ENCODE measurements at places on chromosomes 11 and 22.

GRCh38 chr22:16967453-16968217 is 40.4 kb downstream of the GAB4 start:
- peak; percentile 46 for DNase-seq

- no peak for DNase-seq
These were observed 831.6 kb downstream of the KCNA4 start for GRCh38 chr11:29184939-29185890.

DNA sequence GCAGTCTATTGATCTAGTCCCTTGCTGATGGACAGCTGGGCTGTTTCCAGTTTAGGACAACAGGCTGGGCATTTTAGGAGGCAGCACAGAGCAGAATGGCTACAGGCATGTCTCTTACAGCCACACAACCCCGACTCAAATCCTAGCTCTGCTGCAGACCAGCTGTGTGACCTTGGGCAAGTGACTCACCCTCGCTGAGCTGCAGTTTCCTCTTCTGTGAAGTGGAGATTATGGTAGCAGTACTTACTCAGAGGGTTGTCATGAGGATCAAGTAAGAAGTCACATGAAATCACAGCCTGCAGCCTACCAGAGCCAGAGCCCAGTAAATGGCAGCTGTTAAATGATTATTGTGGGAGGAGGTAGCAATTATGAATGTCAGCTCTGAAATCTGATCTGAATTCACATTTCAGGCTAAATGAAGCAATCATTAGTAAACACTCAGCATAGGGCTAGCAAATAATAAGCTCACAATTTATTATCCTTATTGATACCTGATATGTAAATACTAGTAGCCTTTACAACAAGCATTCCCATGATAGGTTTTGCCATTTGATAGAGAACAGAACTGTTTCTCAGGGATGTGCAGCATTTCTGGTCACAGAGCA is 58.9 kb downstream of the MYEOV start:
- DNase-seq, result peak; percentile 74

GRCh38 chr22:20111689-20112622 is 3.9 kb upstream of the RANBP1 start:
- DNase-seq, result no peak

DNA sequence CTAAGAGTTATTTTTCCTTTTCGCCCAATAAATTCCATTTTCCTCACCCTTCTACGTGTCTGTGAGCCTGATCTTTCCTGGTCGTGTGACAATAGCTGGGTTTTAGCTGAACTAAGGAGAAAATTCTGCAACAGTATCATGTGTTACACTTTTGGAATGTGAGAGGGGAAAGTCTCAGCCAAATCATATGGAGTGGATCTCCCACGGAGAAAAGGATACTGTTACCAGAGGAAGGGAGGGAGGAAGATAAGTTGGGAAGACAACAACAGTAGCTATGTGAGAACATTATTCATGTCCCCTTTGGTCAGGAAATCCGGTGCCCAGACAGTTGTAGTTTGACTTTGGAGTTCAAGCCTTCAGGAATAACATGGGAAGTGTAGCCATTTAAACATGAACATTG is 584.0 kb upstream of the RAG2 start:
- no peak for DNase-seq

DNA sequence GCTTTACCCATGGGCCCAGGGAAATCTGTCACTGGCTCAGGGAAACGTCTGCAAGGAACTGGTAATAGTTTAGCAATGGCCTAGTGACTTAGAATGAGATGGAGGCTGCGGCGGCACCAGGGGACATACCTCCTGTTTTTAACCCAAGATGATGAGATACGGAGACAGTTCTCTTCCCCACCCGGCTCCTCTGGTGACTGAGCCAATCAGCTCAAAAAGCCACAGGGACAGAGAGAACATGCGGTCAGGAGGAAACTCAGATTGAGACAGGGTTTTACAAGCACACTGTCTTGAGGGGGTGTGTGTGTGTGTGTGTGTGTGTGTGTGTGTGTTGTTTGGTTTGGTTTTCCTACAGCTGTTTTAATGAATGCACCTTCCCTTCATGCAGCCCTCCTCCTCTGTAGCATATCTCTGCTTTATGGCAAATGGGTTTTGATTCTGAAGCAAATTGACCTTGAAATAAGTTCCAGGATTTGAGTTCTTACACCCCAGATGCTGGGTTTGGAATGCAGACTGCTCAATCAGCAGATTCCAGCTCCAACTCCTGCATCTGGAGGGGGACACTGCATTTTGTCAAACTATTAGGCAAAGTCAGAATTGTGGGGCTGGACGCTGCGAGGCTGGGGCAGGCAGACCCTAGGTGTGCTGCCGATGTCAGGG is 246.2 kb downstream of the NTM start:
- DNase-seq, result no peak

- no peak for DNase-seq
These were observed 25.3 kb downstream of the SLC25A18 start for GRCh38 chr22:17588606-17589005.

DNA sequence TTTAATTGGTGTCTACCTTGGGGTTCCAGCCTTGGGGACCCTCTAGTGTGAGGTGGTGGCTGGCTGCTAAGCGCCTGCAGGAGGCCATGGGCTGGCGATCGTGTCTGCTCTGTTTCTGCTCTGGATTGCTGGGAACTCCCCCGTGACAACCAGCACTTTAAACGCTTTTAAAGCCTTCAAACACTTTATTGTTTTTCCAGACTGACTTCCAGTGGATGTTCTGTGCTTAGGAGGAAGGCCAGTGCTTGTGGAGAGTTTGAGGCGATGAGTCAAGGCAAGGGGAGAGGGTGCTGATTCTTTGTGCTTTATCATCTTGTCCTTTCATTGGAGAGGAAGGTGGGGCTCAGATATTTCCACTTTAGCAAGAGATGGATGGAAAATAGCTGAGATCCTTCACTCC is 81.6 kb downstream of the FLI1 start:
- no peak for DNase-seq

All from activated effector memory CD4-positive, alpha-beta T cell treated with anti-CD3 and anti-CD28 coated beads, Interleukin-2, amount 50 U/mL, for 16 hours (primary cell).